Anterior cingulate cortex (tissue), 58 donors: ENCODE measurements at places on chromosomes 11 and 22.
A peak's percentile ranks its signal among the peaks of the same experiment; 100 is the strongest.

DNA sequence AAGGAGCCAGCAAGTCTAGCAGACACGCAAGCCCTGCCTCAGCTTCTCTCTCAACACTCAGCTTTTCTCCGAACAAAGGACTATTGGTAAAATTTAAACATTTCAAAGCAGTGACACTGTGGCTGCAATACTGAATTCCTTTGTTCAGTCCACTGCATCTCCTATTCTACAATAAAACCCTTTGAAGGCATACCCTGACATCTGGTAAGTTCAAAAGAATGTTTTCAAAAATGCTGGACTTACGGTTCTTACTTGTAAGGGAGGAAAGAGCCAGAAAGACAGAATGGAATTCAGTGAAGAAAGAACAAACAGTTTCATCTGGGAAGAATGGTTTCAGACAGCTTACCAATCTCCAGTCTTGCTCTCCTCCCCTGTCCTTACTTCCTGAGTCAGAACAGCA, 12.7 kb upstream of the OR8K1 start:
- no peak for DNase-seq

DNA sequence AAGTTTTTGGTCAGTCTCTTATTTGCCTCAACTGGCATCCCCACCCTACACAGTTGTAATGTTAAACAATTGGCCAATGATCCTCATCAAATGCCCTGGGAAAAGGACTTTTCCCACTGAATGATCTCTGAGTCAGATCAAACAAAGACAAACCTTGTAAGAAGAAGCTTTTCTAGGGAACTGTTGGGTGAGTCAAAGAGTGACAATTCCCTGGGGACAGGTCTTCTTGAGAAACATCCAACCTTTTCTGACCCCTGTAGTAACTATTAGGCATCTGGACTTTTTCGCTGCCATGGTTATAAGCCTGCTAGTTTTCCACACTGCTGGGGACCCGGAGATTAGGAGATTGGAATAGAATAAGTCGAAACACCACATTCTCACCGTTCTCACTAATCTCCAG, 789.8 kb upstream of the API5 start:
- no peak for DNase-seq

DNA sequence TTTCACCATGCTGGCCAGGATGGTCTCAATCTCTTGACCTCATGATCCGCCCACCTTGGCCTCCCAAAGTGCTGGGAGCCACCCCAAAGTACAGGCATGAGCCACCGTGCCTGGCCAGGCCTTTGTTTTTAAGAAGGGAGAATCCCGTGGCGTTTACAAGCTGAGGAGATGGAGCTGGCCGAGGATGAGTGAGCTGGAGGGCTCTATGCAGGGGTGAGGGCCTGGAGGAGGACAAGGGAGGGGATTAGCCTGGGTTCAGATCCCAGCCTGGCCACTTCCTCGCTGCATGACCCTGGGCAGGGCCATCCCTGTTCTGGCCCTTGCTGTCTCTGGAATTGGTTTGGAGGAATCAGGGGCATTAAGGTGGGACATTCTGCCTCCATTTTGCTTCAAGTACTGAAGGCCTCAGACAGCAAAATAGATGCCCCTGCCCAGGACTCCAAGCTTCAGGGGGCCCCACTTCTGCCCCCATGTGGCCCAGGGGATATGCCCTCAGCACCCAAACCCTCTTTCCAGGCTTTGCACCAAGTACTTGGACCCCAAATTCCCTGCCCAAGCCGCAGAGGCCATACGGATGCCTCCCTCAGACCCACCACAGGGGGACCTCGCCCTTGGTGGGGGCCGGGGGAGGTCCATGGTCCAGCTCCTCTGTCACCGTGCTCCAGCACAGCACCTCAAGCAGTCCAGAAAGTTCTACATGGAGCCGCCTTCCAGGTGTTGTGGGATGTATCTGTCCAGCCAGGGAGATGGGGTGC, 12.1 kb upstream of the LRP5 start:
- DNase-seq = no peak

DNA sequence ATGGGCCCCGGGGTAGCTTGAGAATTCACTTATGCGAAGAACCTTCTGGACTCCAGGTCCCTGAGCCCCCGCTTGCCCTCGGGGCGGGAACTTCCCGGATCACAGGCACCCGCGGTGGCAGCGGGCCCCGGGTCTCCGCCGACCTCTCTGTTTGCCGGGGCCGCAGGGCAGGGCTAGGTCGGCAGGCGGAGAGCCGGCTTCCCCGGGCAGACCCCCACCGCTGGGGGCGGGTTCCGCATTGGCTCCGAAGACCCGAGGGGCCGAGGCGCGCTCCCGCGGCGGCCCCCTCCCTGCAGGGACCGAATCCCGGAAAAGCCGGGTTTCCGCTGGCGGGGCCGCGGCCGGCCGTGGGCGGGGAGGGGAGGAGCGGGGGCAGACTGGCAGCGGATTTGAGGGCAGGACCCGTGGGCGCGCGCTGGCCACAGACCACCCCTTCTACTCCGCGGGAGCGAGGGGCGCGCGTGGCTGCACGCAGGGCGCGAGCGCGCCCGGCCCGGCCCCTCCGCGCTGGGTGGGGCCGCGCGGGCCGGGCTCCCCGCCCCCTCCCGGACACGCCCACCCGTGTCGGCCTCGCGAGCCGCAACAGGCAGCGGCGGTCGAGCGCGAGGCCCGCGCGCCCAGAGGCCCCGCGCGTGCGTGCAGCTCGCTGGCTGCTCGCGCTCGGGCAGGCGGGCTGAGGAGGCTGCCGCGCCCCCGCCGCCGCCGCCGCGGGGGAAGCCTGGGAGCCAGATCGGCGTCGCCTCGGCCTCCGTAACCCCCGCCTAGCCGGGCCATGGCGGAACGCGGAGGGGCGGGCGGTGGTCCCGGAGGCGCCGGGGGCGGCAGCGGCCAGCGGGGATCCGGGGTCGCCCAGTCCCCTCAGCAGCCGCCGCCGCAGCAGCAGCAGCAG, at the start of gene PACS1:
PACS1 (plus strand) TSS at position 558 of the 889 bp plus-strand sequence; CDS start at position 773, 215 bp downstream.
- DNase-seq = peak; percentile 92
